Foreskin melanocyte (primary cell): ENCODE measurements at places on chromosomes 1 and 21.

DNA sequence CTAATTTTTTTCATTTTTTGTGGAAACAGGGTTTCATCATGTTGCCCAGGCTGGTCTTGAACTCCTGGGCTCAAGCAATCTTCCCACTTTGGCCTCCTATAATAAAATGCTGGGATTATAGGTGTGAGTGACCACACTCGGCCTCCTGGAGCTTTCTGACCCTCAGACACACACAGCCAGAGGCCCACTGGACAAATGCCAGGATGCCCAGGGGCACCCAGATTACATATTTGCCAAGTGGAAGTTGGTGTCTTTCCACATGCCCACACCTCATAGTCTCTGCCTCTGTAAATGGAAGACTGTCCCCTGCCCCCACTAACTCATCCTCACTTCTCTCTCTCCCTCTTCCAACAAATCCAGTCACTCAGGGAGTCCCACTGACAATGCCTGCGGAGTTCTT lies 63.4 kb upstream of the LRP8 start:
- no peak for DNase-seq

DNA sequence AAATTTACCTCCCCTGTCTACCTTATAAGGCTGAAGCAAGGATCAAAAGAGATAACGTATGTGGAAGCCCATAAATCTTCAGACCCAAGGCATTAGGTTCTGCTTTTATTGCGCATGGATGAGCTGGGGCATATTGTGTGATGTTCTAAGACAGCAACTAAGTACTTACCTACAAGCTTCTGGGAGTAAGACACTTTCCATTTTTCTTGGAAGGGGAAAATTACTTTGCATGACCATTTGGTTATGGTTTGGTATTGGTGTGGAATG lies 21.1 kb downstream of the LMOD1 start:
- no peak for DNase-seq

GRCh38 chr1:12552111-12552888 lies 65.7 kb downstream of the DHRS3 start:
- DNase-seq, result no peak

DNA sequence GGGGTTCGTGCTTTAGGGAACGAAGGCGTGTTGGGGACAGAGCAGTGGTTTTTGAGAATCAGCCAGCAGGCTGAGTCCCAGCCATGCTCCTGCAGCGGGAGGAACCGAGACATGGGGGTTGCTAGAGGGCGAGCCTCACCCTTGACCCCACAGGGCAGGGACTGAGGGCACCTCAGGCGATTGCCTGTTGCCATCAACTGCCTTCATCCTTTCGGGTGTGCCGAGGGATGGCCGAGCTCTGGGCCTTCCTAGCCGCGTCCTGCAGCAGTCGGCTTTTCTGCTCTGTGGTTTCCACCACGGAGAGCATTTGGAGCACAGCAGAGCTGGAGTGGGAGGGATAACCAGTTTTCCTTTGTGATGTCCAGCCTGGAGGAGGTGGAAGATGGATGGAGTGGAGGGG lies 13.3 kb downstream of the SPSB1 start:
- DNase-seq, result no peak

DNA sequence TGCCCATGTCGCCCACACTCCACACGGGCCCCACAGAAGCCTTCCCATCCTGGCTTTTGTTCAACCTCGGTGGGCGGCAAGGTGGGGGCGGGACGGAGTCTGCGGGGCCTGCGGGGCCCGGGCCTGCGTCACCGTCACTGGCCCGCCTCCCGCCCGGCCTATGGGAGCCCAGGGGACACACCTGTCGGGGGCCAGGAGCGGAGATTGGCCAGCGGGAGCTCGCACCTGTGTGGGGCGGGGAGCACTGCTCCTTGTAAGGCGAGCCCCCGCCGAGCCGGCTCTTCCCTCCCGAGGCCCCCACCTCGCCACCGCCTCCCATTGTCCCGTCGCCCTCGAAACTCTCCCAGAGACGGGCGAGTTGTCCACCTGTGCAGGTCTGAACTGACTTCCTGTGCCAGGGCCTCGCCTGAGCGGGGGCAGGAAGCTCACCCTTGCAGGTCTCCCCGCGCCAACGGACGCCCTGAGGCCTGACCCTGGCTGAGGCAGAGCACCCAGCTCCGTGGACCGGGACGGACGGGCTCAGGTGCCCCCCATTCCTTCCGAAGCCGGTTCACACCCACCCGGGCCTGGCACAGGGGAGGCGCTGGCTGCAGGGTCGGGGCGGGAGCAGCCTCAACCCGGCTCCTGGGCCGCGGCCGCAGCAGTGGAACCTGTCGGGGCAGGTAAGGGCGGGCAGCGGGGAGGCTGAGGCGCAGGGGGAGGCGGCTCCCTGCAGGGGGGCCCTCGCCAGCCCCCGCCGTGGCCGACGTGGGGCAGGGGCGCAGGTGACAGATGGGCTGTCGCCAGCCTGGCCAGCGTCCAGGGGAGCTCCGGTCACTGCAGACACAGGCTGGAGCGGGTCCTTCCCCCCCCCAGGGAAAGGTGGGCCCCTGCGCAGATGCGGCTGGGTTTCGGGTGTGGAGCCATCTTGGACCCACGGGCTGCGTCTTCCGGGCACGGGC lies 10.8 kb upstream of the TTLL10 start:
- no peak for DNase-seq

DNA sequence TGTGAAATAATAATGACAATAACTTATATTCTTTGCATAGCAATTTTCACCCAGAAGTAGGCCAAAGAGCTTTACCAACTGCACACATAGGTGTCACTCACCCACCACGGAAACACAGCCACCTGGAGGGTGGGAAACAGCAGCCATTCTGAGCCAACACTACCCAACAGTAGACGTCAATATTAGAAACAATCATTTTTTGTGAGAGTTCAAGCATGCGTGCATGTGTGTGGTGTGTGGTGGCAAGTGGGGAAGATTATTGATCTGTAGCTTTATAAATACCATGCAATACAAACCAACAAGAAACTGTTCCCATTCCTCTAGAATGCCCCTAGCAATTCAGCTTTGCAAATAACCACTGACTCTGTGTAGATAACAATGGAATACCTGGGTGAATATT lies 19.1 kb downstream of the PROX1 start:
- DNase-seq, result no peak

DNA sequence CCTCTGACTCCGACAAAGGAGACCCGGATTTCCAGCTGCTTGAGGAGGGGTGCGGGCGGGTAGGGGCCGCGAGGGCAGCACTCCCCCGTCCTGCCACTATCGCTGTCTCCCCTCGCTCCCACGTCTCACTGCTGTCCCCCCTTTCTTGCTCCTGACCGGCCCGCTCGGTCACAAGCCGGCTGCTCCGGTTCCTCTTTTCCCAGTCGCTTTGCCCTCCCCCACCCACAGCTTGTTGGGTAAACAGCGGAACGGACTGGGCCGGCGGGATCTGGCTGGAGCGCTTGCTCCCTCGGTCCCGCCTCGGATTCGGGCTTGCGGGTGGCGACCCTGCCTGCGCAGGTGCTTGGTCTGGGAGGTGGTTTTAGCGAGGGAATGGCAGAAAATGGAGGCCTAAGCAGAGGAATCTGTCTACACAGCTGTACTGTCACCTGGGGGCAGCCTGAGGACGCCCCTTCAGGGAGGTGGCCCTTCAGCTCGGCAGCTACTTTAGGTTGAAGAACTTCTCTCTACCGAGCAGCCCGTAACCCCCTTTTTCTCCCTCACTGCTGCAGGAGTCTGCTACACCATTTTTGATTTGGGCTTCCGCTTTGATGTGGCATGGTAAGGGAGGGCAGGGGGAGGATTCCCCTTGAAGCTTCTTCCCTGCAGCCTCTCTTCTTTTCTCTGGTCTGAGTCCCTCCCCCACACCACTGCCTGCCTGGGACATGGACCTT lies 645 bp downstream of the ATP6V0B start:
- no peak for DNase-seq

- DNase-seq, result no peak
These were observed 117.1 kb upstream of the COL6A1 start for GRCh38 chr21:45864436-45864835.

GRCh38 chr1:10340930-10341590 lies 57.8 kb upstream of the PGD start:
- no peak for DNase-seq
